ENCODE measurements at places on chromosomes 3 and 15.

DNA sequence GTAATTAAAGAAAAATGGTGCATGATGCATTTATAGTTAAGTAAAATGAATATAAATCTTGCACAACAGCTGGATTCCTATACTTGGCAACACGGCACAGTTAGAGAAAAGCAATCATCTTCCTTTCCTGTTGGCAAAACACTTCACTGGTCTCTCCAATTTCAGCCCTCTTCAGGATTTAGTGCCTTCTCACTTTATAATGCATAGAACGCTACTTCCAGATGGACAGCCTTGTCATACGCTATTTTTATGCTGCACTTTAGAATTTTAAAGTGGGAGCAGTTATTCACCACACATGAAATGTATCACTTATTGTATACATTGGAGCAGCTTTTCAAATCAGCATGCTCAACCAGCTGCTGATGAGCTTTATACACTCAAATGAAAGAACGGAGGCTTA lies 194.4 kb upstream of the GBE1 start:
- DNase-seq: no peak

DNA sequence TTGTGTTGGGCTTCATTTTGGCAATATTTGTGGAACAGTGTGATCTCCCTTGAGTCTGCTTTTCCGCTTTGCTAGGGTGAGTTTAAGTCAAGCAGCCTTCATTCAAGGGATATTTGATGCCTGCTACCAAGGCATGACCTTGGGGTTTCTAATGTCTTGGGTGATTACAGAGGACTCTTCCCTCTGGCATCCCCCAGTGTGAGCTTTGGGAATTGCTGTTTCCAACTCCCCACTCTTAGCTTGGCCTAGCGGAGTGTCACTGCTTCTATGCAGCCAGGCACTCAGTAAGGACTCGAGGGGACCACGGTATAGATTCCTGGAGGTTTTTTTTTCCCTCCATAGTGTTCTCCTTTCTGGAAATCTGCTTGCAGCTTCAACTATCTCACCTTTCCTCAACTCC lies 21.1 kb downstream of the GCNT3 start:
- DNase-seq: no peak

- no peak for DNase-seq
Observed at GRCh38 chr3:12963231-12963896, 109.9 kb downstream of the IQSEC1 start.

DNA sequence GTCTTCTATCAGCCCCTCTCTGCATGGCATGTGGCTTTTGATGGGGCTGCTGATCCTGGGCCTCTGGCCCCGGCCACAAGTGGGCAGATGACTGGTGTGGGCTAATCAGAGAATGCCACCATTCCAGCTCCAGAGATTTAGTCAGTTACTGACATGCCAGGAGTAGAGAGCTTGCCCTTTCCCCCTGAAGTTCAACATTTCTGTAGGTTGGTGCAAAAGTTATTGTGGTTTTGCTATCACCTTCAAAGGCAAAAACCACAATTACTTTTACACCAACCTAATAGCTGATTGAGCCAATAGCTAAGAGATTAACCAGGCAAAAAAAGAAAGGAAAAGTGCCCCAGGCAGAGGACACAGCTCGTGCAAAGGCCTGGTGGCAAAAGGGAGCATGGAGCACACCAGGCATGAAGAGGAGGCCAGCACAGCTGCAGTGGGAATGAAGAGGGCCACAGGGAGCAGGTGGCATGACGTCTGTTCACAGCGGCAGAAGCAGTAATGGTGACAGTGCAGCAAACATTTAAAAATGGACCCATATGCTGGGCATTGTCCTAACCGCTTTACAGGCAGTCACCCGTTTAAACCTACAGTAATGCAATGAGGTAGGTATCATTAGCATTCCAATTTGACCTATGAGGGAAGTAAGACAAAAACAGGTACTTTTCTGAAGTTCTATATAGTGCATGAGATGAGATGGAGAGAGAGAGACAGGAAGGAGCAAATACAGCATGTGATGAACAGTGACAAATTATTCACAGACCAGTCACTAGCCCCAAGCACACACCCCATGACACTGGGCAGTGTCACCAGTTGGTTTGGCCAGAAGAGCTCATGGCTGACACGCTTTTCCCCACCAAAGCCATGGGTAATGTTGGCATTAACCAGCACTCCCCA lies 373.0 kb upstream of the PROK2 start:
- no peak for DNase-seq

DNA sequence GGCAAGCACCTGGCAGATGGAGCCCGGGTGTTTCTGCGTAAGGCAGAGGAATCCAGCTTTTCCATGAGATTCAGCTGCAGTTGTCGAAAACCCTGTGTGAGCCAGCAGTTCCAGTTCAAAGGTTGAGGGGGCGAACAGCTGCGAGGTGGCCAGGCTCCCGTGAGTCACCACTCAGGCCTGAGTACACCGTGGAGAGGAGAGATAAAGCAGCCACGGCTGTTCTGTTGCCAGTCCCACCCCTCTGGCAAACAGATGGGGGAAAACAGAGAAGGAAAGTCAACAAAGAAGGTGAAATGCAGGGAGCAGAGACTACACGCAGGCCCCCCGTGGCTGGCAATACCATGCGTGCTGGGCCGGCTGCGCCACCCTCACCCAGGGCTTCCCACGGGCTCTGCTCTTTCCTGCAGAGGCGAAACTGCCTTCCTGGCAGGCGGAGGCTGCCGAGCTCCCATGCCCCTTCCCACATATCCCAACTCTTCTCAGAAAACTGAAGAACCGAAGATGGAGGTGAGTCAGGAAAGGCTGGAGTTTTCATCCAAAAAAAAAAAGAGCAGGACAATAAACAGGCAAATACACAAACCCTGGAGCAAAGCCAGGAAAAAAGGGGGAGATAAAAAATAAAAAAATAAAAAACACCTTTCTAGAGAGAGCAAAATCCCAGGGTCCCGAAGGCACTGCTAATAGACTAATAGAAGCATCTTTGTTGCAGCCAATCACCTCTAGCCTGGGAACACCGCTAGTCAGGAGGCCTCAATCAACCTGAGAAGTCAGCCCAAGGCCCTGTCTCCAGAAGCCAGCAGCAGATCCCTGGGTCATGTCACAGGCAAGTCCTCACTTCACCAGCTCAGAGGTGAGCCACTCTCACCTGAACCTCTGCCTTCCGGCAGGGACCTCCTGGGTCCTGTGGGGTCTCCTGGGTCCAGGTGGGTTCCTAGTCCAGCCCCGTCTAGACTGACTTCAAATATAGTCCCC lies 37.7 kb downstream of the FAM174B start:
- no peak for DNase-seq

DNA sequence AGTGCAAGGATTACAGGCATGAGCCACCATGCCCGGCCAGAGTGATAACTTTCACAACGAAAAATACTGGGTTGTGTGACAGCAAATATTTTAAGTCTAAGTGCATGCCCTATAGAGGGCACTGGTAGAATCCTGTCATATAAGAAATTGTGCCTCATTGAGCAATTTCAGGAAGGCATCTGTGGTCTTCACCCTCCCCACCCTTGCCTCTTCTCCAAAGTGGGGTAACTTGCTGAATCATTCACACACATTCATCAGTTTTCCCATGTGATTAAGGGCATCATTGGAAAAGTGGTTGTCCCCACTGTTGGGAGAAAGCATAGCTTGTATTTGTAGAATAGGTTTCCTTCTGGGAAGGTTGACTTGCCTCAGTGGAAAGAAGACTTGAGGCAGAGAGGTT lies 9.2 kb downstream of the MITF start:
- no peak for DNase-seq

DNA sequence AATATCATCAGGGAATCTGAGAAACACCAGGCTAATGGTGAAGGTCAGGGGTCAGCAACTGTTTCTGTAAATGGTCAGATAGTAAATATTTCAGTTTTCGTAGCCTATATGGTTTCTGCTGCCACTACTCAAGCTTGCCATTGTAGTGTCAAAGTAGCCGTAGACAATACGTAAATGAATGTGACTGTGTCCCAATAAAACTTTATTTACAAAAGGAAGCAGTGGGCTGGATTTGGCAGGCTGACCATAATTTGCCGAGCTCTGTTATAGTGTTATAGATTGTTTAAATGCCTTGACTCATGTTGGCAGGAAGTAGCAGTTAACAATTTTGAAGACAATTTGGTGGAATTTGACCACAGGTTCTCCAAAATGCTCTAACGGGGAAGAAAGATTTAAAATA lies 548.2 kb downstream of the FOXP1 start:
- peak; percentile 23 for DNase-seq

DNA sequence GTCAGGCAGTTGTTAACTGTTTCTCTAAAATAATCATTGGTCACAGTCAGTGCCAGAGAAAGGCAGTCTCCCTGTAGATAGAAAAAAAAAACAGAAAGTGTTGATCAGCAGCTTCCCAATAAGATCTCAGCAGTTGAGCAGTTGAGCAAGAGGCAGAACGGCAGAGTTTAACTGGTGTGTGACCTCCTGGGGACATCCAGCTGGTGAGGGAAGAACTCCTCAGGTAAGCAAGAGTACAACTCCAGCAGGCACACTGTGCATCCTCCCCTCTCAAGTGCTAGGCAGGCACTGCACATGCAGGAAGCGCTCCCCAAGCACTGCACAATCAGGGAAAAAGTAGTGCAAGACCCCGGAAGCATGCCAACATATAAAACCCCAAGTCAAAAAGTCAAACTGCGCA lies 1287.2 kb downstream of the NSUN3 start:
- no peak for DNase-seq
